ENCODE measurements at places on chromosomes 5 and 9.

DNA sequence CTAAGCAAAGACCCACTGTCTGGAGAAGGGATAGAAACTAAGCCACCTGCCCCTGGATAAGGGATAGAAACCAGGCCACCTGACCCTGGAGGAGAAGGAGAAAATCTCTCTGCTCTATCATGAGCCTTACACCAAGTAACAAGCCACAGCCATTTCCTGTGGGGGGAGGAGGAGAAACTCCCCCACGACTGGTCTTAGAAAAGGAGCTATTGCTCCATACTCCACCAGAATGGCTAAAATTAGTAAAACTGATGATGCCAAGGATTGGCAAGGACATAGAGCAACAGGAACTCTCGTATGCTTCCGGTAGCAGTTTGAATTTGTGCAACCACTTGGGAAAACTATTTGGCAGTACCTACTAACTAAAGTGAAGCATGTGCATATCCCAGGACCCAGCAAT is 70.8 kb downstream of the ACTL7B start:
- DNase-seq, result peak; percentile 19

GRCh38 chr9:84781931-84782866 is 112.7 kb downstream of the NTRK2 start:
- DNase-seq, result no peak

DNA sequence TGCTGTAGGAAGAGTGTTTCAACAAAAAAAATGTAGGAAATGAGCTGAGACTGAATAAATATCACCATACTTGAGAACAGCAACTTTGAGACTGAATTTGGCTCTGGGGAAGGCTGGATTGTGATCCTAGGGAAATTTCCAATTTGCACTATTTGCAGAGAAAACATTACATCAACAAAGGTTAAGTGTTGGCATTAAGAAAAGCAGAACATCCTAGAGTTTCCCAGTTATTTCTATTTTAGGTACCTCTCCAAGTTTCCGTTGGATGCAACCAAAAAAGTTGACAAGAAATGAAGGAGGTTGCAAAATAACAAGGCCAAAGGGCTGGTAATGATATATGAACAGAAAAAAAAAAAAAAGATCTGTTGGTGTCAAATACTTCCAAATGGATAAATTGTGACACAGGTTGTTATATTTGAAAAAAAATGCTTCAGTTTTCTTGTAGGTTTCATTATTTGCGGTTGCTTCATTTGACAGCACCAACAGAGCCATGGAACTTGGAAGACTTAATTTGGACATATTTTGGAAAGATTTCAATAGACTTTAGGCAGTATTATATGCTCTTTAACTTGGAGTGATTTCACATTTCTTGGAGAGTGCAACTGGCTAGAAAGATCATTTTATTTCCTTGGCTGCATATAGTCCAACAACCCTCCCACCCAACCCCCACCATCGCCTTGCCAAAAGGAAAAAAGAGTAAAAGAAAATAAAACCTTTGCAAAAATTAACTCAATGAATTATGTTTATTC is 230.8 kb downstream of the ZNF608 start:
- no peak for DNase-seq

- DNase-seq, result no peak
Observed at GRCh38 chr5:168974082-168974481, 326.9 kb downstream of the SLIT3 start.

DNA sequence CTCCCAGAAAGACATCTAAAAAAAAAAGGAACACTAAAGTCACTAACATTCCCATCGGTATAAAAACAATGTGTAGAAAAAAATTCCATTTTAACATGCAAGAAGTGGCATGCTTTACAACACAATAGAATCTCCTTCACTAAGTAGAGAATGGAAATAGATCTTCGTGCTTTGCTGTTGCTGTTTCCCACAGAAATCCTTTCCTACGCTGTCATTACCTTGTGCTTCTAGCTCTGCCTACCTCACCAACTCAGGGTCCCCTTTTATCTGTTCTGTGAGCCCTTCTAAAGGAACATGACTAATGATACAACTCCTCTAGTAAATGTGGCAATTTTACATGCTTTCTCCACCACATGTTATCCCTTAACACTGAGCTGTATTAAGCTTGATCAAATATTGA is 202.9 kb downstream of the MCTP1 start:
- DNase-seq, result no peak

GRCh38 chr5:17378346-17378997 is 119.6 kb upstream of the TAF11L2 start:
- DNase-seq, result no peak

GRCh38 chr5:10445352-10445751 is 3.7 kb downstream of the ROPN1L start:
- no peak for DNase-seq

- peak; percentile 61 for DNase-seq
Observed at GRCh38 chr5:14665101-14665822, 744 bp downstream of the OTULIN start.

DNA sequence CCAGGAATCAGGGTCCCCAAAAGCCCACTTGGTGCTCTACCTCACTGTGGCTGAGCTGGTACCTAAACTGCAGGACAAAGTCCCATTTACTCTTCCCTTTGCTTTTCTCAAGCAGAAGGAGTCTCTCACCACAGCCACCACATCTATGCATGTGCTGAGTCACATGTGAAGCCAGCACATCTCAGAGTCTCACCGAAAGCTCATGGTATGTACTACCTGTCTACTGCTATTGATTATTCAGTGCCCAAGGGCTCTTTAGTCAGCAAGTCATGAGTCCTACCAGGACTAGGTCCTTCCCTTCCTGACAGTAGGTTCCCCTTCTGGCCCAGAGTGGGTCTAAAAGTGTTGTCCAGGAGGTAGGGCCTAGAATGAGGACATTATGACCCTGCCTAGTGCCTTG is 130.7 kb upstream of the NTRK2 start:
- DNase-seq, result no peak

DNA sequence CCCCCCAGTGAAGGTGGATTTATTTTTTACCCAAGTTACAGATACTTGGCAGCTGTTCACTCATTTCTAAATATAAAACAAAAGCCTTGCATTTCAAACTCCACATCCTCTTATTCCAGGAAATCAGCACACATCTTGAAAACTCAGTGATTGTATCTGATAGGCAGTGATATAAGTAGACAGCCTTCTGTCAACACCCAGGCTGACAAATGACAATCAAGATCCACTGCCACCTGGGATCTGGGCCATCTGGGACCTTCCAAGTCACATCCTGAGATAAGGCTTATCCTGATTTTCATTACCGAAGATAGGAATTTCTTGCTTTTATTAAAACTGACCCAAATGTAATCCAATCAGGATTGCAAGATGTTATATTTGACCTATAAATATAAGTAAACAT is 201.3 kb upstream of the PUM3 start:
- no peak for DNase-seq

GRCh38 chr9:131001990-131002389 is 7.0 kb upstream of the LAMC3 start:
- no peak for DNase-seq

- DNase-seq, result peak; percentile 7
Observed at GRCh38 chr5:174229514-174230370, 184.2 kb downstream of the NSG2 start.

DNA sequence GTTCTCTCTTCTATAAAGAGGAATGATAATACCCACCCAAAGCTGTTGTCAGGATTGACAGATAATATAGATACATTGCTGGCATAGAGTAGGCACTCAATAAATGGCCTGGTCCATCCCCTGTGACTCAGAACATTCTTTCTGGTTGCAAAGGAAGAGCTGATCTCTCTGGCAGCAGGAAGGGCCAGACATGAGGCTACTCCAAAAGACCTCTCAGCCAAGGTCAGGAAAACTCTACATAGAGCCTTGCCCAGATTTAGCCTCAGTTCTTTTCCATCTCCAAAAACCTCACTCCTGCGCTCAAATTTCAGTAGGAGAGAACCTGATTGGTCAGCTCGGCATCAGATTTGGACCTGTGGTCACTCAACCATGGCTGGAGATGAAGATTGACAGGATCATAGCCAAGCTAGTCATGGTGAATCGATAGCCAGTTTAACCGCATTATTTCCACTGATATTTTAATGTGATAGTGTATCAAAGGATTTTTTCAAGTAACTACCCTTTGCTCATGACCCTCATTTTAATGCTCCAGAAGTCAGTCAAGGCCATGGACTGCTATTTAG is 319.6 kb downstream of the DRD1 start:
- DNase-seq, result no peak

DNA sequence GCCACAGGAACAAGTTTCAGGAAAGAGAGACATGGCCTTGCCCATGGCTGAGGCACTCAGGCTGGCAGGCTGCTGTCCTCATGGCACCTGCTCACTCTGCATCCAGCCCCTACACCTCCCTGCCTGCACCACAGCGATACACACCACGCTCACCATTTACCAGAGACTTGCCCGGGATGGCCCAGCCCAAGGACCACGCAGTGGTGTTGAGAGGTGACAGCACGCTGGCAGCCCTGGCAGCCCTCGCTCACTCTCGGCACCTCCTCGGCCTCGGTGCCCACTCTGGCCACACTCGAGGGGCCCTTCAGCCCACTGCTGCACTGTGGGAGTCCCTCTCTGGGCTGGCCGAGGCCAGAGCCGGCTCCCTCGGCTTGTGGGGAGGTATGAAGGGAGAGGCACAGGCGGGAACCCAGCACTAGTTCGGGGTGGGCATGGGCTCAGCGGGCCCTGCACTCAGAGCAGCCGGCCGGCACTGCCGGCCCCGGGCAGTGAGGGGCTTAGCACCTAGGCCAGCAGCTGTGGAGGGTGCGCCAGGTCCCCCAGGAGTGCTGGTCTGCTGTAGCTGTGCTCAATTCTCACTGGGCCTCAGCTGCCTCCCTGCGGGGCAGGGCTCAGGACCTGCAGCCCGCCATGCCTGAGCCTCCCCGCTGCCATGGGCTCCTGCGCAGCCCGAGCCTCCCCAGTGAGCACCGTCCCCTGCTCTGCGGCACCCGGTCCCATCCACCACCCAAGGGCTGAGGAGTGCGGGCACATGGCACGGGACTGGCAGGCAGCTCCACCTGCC is 20.3 kb downstream of the ZDHHC11B start:
- no peak for DNase-seq

DNA sequence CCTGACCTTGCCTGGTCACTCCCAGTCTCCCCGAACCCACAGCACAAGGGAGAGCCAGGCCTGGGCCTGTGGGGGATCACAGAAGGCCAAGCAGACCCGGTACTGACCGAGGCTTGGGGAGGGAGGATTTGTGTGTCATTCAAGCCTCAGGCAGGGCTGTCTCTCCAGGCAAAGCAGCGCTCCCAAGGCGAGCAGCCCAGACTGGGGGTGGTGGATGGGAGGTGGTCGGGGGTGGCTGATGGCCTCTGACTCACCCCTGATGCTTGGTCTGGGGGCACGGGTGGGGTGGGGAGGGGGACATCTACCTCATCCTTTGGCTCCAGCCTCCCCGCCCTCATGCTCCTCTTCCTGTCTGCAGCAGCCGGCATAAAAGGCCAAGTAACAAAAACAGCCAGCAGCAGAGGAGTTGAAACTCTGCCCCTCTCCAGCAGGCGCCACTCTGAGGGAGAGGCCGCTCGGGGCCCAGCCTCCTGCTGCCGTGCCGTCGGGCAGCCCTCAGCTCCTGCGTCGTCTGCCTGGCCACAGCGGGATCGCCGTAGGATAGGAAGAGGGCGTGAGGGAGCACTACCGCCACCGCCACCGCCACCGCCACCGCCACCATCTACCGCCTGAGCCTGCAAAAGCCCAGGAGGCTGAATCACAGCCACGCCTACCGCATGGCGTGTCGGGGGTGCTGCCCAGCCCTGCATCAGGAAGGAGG is 166.0 kb downstream of the OLFM1 start:
- no peak for DNase-seq

DNA sequence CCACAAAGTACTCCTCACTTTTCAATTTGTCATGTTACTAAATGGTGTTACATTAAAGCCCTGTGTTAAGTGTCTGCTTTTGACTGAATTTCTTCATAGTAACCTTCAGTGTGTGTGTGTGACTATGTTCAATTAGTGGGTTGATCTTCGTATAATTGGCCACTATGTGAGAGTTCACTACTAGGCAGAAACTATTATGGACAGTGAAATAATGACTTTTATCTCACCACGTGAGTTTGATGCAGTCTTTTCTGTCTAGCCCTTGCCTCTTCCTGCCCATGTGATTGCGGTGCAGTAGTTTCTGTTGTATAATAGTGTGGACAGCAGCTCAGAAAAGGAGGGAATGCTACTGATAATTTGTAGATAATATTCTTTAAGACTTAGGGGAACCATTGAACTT is 1.8 kb upstream of the MAML1 start:
- DNase-seq, result no peak

DNA sequence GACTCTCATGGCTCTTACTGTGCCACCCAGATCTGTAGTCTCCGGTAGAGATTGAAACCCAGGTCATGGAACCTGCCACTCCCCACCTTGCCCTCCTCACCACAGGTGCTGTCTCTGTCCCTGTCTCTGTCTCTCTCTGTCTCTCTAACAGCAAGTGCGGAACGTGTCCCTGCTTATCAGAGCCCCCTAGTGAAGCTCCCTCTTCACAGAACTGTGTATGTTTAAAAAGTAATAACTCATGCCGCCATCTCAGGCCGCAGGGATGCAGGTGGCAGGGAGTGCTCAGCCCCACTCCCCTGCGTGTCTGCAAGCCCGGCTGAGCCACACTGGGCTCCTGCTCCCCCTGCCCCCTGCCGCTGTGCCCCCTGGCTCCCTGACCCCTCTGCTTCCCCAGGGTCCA is 43.8 kb downstream of the UNC5A start:
- DNase-seq, result no peak

DNA sequence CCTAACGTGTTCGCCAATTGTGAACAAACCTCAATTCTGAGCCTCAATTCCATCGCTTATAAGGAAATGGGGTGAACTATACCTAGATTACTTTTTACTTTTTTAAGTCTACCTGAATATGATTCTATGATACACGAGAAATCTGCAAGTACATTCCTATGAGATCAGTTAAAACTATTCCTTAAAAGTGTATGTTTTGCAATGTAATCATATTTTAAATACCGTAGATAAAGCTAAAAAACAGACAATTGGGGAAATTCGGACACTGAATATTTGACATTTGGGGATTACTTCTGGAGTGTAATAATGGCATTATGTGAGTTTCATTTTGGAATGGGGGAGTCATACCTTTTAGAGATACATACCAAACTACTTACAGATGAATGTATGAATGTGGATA is 62.3 kb downstream of the STRBP start:
- DNase-seq, result no peak

DNA sequence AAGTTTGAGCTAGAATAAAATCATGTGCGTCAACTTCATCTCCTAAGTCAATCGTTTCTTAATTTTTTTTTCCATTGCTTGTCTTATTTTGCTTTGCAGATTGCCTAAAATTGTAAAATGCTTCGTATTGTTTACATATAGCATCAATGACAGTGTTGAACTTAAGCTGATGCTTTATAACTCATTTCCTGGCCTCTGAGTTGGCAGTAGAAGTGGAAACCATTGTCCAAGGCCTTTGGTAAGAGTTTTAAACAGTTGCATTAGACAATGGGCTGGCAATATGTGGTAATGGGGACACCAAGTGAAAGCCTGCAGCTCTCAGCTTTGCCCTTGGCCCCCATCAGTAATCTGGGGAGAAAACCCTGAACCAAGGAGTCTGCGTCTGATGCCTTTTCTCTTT is 154.8 kb upstream of the GAS1 start:
- DNase-seq, result no peak

- DNase-seq, result no peak
Observed at GRCh38 chr5:96530901-96531300, 97.9 kb upstream of the PCSK1 start.
